ENCODE measurements at places on chromosomes 1 and 21.
A peak's percentile ranks its signal among the peaks of the same experiment; 100 is the strongest.

- DNase-seq, result no peak
Measured at GRCh38 chr1:1597275-1597930, 2.5 kb downstream of the FNDC10 start.

- no peak for DNase-seq
Measured at GRCh38 chr1:240314845-240315801, 223.4 kb downstream of the FMN2 start.

DNA sequence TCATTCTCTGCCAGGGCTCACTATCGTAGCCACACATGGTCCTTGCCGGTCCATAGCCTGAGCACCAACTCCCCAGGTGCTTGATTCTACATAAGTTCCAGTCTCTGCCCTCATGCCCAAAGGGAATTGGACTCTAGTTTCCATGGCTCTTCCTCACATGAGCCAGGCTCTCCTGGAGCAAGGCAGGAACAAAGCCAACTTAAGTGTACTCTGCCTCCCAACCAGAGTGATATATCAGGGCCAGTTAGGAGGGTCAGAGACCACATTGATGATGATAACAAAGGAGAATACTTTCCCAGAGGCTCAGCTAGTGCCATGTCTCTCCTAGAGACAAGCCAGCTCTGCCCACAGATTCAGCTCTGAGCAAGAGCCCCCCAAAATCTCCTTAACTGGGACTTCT is 70.9 kb downstream of the ERI3 start:
- no peak for DNase-seq

- no peak for DNase-seq
Measured at GRCh38 chr1:99645699-99646531, at the start of gene PALMD. TSS of gene PALMD (plus strand) at chr1:99646113. CDS start at chr1:99646318, 205 bp downstream.

DNA sequence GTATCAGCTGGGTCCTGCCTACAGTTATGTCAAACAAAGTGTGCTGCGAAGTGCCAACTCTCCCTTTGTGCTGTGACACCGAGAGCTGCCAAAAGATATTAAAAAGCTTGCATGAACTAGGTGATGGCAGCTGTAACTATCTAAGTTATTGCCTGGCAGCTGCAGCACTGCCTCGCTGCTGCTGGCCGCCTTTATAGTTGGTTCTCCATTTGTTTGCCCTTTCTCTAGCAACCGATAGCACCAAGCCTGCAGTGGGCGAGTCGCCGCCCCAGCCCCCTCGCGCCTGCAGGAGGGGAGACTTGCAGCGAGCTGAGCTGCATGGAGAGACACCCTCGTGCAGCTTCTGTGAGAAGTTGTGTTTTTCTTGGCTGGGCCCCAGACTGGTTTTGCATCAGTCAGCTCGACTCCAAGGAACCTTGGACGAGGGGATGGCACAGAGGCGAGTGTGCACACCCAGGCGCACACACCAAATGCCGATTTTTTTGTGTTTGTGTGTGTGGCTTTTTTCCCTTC is 330.6 kb downstream of the RPS6KC1 start:
- no peak for DNase-seq

DNA sequence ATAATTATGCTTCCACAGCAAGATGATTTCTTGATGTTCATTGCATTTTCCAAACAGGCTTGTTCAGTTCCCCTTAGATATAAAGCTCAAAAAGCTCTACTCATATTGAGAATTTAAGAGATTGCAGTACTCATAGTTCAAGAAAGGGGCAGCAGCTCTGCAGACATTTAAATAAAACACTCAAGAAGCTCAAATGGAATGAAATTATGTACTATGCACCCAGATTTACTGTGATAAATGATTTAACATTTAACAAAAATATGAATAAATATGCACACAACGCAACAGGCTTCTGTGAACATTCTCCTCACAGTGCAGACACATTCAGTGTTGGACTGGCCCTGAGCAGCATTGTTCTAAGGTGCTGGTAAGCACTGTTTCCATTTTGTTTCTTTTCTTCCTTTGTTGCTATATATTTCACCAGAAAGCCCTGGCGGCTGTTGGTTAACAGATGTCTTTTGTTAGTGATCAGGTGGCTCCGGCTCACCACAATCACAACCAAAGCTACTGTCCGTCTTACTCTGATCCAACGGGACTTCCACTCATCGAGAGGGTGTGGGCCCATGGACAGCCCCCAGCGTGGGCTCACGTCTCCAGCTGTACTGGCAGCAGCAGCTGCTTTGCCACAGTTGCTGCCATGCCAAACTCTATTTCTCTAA is 1440.3 kb downstream of the NCAM2 start:
- no peak for DNase-seq

GRCh38 chr1:110480356-110481096 is 29.6 kb downstream of the PROK1 start:
- no peak for DNase-seq

- DNase-seq, result no peak
Measured at GRCh38 chr21:29786496-29787360, 153.1 kb downstream of the GRIK1 start.

- DNase-seq, result no peak
Measured at GRCh38 chr21:21436012-21436534, 437.9 kb downstream of the NCAM2 start.

DNA sequence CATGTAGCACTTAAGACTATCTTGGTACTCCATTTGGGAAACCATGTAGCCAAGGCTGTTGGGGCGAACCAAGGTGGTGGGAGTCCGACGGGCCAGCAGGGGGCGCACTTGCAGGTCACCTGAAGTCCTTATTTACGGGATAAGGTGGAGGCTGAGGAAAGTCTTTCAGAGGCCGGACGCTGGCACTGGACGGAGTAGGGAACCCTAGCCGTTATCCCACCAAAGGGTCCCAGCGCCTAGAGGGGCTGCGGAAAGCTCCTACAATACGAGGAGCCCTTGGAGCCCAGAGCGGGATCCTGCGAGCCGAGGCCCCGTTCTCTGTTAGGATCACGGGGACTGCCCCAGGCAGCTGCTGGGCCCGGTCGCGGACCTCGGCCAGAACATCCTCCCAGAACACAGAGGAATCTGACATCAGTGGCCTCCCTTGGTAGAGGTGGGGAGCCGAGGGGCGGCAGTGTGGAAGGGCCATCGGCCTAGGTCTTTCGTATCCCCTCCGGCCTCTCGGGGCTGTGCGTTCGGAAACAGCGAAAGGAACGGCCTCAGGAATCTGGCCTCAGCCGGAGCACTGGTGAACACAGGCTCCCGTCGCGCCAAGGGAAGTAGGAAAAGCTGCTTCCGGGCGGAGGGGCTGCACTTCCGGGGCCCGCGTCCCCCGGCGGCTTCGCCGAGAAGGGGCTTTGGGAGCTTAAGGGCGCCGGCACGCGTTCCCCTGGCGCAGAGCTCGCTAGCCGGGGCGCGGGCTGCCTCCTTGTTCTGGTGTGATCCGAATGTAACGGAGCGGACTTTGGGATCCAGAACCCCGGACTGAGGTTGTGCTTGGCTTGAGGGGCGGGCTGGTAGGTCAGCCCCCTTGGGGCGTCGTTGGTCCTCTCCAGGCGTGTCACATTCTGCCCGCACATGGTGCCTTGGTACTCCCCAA is 29.9 kb upstream of the RPTN start:
- DNase-seq, result peak; percentile 72

DNA sequence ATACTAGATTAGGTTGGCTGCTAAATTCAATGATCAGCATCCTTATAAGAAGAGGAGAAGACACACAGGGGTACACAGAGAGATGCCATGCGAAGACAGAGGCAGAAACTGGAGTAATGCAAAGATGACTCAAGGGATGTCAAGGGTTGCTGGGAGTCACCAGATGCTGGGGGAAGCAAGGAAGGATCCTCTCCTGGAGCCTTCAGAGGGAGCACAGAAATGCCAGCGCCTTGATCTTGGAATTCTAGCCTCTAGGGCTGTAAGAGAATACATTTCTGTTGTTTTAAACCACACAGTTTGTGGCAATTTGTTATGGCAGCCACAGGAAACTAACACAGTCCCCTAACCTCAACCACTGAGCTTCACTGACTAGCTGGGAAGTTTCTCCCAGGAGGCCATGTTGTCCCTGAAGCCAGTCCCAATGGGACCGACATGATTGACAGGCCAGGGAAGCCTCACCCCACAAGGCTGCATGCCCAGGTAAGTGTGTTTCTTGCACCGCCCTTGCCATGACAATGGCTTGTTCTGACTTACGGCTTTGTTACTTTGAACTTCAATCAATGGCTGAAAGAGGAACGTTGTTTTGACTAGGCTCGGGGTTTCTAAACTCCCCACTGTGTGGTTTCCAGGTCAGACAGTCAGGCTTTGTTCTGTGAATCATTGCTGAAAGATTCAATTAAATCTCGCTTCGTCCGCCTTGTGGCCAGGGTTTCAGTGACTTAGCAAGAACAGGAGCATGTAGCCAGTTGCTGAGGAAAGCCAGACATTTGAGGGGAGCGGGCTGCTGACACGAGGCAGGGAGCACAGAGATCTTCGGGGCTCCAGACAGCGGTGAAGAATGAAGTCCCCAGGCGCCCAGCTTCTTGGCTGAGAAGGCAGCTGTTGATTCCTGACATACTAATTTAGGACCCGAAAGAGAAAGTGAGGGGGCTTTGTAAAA is 62.3 kb downstream of the RUNX1 start:
- DNase-seq, result peak; percentile 60

DNA sequence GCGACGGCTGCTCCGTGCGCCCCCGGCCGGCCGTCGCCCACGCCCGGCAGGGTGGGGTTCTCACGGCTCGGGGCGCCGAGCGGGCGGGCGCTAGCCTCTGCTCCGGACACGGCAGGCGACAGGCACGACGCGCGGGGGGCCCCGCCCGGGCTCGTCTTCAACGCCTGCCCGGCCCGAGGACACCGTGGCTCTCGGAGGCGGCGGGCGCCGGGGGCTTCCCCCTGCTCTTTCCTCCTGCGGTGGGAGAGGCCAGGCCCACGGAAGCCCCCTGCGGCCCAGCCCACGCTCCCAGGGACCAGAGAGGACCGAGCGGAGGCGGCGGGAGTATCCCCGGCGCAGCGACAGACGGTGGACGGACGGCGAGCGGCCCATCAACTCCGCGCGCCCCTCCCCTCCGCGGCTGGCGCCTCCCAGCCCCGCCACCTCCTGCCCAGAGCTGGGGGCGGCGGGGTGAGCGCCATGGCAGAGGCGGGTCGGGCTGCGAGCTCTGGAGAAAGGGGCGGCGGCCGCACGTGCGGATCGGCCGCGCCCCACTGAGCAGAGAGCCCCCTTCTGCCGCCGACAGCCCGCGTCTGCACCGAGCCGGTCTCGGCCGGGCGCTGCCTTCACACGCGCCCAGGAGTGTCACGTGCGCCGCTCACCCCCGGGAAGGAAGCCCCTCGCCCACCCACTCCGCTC is at the start of the genes SHE and TDRD10:
Gene SHE, minus strand, starts transcription at position 347 of the 678 bp plus-strand sequence. CDS start 386 bp downstream, outside the sequence.
Gene TDRD10, plus strand, starts transcription at position 154 of the 678 bp plus-strand sequence. CDS start 4,685 bp downstream, outside the sequence.
- DNase-seq, result no peak

GRCh38 chr1:117824616-117825015 is 104.8 kb downstream of the GDAP2 start:
- DNase-seq, result no peak

GRCh38 chr1:174946031-174946430 is 53.7 kb upstream of the CACYBP start:
- no peak for DNase-seq

DNA sequence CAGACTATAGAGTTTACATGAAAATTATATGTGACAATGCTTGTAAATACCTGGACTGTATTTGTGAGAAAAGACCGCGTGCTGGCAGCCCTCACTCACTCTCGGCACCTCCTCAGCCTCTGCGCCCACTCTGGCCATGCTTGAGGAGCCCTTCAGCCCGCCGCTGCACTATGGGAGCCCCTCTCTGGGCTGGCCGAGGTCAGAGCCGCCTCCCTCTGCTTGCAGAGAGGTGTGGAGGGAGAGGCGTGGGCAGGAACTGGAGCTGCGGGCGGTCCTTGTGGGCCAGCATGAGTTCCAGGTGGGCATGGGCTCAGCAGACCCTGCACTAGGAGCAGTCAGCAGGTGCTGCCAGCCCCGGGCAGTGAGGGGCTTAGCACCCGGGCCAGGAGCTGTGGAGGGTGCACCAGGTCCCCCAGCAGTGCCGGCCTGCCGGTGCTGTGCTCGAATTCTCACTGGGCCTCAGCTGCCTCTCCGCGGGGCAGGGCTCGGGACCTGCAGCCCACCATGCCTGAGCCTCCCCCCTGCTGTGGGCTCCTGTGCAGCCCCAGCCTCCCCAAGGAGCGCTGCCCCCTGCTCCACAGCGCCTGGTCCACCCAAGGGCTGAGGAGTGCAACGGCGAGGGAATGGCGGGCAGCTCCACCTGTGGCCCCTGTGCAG is 482.5 kb downstream of the AGBL4 start:
- DNase-seq, result no peak

DNA sequence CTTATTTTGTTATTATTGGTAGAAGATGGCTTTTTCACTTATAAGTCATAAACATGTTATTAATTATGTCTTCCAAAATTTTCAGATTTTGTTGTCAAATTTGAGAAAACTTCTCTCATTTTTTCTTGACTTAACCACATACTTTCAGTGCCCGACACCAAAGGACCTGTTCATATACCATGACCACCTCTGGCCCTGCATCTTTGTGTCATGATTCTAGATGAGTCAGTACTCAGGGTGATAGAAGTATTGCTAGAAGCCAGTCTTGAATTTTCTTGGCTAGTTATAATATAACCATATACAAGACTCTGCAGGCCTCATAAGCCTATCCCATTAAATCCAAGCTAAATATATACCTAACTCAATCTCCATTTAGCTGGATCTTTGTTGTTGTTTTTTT is 35.4 kb upstream of the DPH5 start:
- no peak for DNase-seq

GRCh38 chr1:85074365-85074964 is 26.2 kb upstream of the MCOLN3 start:
- no peak for DNase-seq

DNA sequence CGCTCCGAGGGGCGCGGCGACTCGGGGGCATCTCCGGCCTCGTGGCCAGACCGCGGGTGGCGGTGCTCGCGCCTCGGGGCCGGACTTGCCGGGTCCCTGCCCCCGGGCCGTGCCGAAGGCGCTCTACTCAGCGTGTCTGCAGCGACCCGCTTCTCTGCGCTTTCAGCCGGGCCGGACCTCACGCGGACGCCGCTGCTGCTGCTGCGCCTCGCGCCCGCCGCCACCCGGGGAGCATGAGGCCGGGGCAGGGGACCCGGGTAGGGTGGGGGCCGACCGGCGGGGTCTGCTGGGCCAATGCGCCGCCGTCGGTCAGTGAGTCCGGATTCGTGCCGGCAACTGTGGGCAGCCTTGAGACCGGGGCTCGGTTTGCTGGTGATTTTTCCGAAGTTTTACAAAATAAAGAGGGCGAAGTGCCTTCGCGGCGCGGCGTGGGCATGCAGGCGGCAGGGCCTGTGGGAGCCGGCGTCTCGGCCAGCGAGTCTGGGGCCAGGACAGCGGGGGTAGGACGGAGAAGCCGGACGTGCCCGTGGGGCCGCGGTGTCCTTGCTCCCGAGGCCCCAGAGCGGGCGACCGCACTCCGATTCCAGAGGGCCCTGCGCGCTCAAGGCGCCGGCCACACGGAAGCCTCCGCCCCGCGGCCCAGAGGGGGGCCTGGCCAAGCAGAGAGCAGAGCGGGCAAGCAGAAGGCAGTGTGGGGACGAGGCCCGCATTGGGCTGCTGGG is 749 bp downstream of the FAM163A start:
- no peak for DNase-seq

DNA sequence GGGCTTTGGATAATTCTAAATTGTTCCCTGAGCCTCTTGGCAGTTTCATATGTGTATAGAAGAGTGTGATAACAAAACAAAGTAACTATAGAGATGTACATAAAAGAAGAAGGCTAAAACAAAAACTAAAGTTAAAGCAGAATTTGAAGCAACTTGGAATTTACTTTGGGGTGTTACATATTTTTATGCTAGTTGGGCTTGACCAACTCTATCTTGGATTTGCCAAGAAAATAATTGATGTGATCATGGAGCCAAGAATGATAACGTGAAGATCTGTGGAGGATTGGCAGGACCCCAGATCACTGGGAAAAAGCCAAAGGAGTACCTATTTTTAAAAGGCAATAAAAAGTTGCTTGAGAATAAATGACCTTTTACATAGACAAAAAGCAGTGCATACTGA is 206.9 kb downstream of the LMO4 start:
- no peak for DNase-seq
